ENCODE measurements at places on chromosomes 2 and 18.

DNA sequence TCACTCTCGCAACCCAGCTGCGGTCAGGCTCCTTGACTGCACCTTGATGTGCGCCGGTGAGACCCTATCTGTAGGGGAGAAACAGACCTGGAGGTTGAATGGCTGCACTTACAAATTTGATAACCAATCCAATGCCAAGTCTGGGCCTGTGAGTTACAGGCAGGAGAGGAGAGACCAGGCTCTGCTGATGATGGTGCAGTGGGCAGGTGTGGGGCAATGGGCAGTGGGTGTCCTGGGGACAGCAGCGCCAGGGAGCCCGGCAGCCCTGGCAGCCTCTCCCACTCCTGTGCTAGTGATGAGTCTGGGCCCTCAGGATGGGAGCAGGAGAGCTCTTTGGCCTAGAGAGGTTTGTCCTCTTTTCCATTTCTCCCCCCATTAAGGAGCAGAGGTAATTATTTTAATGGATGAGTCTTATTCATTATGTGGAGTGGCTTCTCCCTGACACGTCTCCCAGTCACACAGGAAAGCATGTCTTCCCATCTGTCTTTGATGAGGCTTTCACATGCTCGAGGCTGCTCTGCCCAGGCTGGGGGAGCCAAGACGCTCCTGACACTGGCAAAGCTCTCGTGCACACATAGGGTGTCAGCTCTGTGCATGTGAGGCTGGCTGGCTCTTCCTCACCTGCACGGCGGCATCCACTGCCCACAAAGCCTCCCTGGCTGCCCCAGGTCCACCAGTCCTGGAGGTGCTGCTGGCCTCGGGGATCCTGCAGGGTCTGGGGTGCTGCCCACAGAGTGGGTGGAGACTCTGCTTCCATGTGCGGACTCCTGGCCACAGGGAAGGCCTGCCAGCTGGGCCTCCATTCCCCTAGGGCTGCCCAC, 10.0 kb upstream of the ALLC start:
- no peak for DNase-seq

DNA sequence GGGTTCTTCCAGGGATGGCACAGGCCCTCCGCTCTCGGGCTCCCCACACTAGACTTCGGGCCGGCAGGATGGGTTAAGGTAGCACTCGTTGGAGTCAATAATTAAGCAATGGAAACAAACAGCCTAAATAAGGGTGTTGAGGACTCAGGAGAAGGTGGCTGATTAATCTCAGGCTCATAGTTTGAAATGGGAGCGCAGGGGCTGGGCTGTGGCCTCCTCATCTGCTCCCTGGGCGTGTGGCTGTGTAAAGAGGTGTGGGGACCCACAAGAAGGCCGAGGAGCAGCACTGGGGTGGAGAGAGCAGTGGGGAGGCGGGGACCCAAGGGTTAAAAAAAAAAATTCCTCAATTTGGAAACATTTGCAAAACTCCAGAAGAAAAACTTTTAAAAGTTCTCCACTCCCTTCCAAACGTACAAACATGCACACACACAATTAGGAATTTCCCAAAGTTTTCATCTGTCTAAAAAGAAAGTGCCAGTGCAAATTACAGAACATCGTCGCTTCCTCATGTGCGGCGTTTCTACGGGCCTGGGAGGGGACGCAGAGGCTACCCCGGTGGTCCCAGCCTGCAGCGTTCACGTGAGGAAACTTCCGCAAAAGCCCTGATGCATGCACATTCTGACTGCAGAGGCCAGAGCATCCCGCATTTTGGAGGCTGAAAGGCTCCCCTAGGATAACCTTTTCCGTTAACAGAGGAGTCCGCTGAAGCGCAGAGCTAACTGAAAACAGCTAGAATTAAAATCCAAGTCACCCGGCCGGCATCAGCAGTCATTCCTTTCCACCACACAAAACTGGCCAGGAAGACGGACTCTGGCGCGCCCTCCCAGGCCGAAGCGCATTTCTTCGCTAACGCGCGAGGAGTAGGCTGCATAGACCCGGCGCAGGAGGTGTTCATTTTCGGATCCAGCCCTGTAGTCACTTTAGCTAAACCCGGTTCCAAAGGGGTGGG, 1.0 kb upstream of the TUBB6 start:
- DNase-seq = no peak

GRCh38 chr18:22346953-22347605, 70.6 kb downstream of the CTAGE1 start:
- no peak for DNase-seq

- no peak for DNase-seq
These were observed 88.8 kb downstream of the KYNU start for GRCh38 chr2:142966284-142966683.

DNA sequence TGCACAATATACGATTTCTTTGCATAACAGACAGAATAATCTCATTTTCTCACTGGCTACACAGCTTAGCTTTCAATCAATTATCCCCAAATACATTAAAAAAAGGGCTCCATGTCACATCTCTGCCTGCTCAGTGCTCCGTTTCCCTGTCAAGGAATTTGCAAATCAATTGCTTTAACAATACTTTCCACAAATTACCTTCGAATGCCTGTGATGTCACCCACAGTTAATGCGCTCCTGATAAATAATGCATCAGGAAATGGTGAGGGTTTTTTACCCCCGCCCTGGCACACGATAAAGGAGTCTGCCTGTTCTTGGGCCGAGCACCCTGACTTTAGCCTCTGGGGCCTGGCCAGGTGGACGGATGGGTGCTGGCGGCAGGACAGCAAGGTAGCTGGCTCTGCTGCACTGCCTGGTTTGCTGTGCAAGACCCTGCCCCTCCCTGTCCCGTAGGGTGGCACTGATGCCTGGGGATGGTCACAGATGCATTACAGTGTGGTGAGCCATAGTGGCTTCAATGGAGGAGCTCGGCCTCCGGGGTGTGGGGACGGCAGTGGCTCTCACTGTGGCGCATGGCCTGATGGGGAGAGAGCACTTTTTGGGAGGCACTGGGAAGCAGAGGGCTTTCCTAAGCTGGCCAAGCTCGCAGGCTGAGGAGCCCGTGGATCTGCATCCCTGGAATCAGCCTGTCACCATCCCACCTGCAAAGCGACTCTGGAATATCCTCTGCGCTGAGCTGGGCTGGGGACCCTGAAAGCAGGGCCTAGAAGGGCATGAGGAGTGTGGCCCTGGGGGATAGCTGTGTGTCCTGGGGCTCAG, 88.3 kb upstream of the HS6ST1 start:
- DNase-seq = no peak

DNA sequence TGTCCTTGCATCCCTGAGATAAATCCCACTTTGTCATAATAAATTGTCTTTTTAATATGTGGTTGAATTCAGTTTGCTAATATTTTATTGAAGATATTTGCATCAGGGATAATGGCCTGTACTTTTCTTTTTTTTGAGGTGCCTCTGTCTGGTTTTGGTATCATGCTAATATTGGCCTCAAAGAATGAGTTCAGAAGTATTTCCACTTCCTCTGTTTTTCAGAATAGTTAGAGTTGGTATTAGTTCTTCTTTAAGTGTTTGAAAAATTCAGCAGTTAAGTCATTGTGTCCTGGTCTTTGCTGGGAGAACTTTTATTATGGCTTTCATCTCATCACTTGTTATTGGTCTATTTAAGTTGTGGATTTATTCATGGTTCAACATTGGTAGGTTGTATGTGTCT, 464.1 kb upstream of the CRIM1 start:
- no peak for DNase-seq

DNA sequence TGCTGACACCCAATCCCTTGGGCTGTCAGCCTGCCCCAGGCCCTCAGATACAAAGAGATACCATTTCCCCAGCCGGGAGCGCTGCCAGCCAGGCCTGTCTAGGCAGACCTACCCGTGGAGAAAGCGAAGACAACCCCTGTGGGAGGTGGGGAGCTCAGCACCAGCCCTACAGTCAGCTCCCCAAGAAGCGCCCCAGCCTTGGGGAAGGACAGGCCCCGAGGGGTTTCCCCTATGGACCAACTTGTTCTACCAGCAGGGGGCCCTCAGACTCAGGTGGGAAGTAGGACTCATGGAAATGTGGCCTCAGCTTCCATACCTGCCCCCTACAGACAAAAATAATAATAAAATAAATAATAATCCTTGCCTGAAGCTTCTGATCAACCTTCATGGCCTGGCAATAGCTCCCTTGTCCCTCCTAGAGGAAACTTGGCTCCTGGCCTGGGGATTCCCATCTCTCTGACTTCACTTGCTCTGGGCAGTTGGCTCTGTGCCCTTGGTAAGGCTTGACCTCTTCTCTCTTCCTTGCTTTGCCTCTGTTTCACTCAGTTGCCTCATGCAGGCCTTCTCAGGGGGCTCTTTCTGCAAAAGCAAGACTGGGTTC, 7.0 kb downstream of the SLC35F6 start:
- peak; percentile 52 for DNase-seq

- peak; percentile 40 for DNase-seq
These were observed 117.6 kb upstream of the KLF7 start for GRCh38 chr2:207283356-207283755.

GRCh38 chr2:69582582-69583176, 60.9 kb downstream of the AAK1 start:
- DNase-seq = no peak

Measured in stimulated activated CD8-positive, alpha-beta memory T cell treated with anti-CD3 and anti-CD28 coated beads, Interleukin-4, amount 100 ng/mL, for 48 hours (primary cell).